ENCODE measurements at places on chromosomes 2 and 18. TPM values are rescaled to one million over a fixed set of nuclear protein-coding genes. Genes with fewer than 3 reads are reported as not detected.
A peak's percentile ranks its signal among the peaks of the same experiment; 100 is the strongest.

DNA sequence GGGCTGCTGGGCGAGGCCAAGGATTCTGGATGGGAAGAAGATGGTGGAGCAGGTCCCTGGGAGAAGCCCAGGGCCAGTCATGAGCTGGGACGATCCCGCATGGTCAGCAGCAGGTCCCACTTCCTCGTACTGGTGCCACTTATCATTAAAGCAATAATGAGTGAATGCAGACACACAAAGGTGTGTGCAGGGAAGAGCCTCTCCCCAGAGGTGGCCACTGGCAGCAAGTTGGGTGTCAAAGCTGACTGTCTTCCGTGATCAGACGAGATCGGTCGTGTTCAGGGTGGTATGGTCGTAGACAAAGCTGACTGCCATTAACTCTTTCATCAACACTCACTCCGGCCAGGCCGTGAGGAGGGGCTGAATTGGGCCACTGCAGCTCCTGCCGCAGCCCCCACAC is 10.3 kb upstream of the ARHGEF4 start:
- no peak for DNase-seq

GRCh38 chr18:75421656-75422055 is 5.8 kb downstream of the SMIM21 start:
- DNase-seq = no peak

- no peak for DNase-seq
These were observed 556.1 kb downstream of the CMPK2 start for GRCh38 chr2:6309415-6310255.

DNA sequence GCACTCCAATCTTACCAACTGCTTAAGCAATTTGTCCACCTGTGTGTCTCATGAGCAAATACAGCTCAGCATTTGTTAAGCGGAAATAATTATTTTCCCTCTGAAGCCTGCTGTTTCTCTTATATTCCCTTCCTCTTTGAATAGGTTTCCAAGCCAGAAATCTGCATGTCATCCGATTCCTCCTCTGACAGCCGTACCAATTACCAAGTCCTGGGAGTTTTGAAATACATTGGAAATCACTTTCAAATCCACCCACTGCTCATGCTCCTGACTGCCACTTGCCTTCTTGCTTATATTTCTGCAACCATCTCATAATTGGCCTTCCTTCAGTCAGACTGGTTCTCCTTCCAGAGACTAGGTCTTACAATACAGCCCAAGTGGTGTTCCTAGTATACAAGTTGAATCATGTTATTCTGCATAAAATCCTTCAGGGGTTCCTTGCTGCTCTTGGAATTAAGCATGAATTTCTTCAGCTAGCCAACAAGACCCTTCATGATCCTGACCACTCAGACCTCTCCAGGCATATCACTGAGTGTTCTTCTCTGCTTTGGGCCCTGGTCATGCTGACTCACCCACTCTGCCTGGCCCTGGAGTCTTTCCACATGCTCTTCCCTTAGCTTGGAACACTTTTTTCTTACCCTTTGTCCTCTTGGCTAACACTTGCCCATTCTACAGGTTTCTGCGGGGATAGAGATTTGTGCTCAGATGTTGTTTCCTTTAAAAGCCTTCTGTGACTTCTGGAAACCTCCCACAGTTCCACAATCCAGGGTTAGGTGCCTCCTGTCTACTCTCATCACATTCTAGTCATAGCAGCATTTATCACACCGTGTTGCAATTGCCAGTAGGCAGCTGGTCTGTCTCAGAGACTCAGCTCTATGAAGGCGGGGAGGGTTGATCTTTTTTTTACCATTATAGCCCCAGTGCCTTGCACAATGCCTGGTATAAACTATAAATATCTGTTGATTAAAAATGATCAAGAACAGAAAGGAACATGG is 157.6 kb downstream of the ARL6IP6 start:
- no peak for DNase-seq

- DNase-seq = no peak
These were observed 172.8 kb downstream of the MGAT5 start for GRCh38 chr2:134426721-134427120.

DNA sequence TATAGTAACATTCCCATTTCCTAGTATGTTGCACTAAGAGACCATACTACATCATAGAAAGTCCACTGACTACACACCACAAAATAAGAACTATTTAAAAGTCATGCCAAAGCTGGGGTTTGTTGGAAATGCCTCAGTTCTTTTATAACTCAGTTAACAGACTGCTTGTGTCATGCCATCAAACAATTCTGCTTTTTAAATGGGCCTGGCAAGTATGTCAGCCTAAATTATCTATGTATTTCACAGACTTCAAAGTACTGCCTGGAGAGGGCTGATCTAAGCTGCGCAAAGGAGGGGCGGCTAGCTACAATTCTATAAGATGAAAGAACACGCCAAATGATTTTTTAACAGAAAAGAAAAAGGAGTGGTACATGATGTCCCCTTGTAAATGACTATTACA is 49.6 kb downstream of the FARSB start:
- no peak for DNase-seq

DNA sequence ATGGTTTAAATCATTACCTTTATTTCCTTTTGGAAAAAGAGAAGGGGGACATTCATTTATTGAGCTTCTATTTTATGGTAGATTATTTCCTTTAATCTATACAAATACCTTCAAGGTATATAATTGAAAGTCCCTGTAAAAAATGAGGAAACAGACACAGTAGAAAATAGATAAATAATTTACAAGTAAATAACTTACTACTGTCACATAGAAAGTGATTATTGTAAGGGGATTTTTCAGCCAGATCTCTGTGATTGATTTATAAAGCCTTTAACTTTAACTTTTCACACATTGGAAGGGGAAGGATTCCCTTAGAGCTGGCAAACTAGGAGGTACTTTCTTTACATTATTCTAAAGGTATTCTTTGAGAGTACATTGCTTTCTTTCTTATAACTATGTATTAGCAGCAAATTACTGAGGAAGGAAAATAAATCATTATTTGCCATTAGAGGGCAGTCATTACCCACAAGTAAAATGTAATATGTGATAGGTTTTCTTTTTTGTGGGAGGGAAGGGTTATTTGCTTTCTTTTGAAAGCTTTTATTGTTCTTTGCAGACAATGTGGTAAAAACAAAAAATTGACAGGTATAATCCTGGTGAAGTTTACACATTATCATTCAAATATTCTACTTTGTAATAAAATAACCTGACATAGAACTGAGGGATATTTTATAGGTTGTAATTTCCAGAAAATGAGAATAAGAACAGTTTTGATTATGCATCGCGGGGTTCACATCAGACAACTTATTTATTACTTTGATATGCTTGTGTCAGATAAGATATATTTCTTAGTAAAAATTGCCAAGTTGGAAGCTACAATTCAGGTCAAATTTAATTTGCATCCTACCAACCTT is 24.8 kb upstream of the RPE start:
- peak; percentile 33 for DNase-seq

- no peak for DNase-seq
These were observed 41.2 kb downstream of the CHRNA1 start for GRCh38 chr2:174722942-174723592.

GRCh38 chr2:168640039-168640438 is 162.4 kb upstream of the NOSTRIN start:
- no peak for DNase-seq

GRCh38 chr2:120566331-120567035 is 169.2 kb upstream of the GLI2 start:
- DNase-seq = peak; percentile 92

DNA sequence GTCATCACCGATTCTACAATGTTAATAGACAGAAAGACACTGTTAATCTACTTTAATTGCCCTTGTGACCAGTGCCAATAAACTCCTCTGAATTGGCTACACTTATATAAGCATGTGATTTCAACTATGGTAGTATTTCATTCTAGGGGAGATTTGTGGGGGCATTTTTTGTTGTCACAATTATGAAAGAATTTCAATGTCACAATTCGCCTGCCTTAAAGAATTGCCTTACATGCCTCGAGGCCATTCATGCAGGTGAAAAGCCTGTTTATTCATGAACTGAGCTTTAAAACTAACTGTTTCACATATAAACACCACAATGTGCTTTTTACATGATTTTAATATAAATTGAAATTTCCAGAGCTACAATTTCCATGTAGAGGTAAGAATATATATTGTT is 162.8 kb downstream of the GCA start:
- peak; percentile 8 for DNase-seq

DNA sequence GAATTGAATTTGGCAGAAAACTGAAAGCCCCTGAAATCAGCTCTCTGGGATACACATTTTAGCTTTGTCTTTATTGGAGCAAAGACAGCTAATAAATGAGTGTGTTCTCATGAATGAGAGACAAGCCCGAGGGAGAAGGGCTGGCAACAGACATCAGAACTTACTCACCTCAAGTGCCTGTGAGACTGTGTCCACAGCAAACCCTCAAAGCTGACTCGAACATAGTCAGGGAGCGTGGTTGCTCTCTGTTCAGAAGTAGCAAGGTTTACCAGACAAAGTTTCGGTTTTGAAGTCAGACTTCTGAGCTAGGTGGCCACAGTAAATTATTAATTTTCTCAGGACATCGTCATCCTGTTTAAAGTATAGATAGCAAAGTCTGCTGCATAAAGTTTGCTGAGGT is 207.9 kb downstream of the CMPK2 start:
- no peak for DNase-seq

DNA sequence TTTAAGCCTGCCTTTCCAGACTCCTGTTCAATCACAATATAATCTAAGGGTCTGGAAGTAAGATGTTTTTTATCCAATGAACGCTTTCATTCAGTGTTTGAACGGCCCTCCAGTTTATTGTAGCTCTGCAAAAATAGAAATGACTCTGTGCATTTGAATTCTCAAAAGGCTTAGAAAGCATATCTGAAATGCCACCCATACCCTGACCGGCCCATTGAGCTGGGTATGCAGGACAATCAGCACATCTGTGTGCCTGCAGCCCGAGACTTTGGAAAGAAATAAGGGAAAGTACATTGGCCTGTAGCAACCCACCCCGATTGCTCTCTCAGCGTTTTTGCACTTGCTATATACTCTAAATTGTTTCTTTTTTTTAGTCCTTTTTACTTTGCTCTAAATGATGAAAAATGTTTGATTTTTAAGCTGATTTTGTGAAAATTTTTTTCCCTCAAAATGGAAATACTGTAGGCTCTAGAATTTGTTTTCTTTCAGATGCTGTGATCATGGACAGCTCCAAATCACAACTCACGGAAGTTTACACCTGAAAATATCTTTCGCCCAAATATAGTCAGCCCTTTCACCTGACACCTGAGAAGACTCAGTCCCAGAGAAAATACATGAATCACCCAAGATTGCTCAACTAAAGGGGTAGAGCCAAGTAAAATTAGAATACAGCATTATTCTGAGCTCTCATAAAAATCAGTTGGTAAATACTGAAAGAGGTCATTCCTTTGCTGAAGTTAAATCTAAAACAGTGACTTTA is 194.5 kb upstream of the SIX3 start:
- DNase-seq = no peak

- DNase-seq = no peak
These were observed 331.3 kb upstream of the CNTNAP5 start for GRCh38 chr2:123693836-123694235.

- peak; percentile 39 for DNase-seq
These were observed 48.5 kb upstream of the DTNA start for GRCh38 chr18:34661464-34662087.

DNA sequence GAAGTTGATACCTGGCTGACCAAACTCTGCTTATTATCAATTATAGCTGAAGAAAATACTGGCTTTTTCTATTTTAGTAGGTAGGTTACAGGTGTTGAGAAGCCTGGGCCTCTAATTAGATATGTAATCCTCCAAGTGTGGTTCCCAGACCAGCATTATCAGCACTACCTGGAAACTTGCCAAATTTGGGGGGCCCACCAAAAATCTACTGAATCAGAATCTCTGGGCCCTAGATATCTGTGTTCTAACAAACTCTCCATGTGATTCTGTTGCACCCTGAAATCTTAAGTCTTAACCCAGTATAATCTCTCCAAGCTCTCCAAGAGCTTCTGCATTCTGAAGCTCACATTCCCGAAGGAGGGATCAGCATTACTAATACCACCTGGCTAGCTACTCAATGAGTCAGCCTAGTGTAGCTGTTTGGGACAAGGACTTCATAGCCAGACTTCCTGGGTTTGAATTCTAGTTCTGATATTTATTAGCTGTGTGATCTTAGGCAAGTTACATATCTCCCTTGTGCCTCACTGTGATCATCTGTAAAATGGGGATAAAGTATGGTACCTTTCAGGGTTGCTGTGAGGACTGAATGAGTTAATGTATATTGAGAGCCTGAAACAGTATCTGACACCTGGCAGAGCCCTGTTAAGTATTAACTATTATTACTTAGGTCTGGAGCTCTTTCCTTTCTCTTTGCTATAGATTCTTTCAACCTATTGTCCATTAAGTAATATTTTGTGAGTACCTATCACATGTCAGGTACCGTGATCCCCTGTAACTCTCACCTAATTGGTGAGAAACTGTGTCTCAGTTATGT is 94.1 kb upstream of the CD302 start:
- DNase-seq = peak; percentile 21

GRCh38 chr2:166104773-166105172 is 23.0 kb downstream of the SCN1A start:
- no peak for DNase-seq

GRCh38 chr18:36655074-36655473 is 173.7 kb downstream of the TPGS2 start:
- no peak for DNase-seq

- no peak for DNase-seq
These were observed 7.7 kb downstream of the HOXD3 start for GRCh38 chr2:176164611-176165369.

- no peak for DNase-seq
These were observed 209.1 kb downstream of the CMPK2 start for GRCh38 chr2:6656633-6657032.

GRCh38 chr2:173109253-173110188 is 33.9 kb downstream of the MAP3K20 start:
- DNase-seq = peak; percentile 56

- no peak for DNase-seq
These were observed 91.5 kb downstream of the MYCN start for GRCh38 chr2:16031848-16032159.

GRCh38 chr2:36351736-36352349 is 3.7 kb upstream of the CRIM1 start:
- DNase-seq = peak; percentile 44

Gene GPR75
- total RNA-seq = not detected

Gene ZNF513
- 12.3 TPM for total RNA-seq

Gene PIAS2
- 2.2 TPM for total RNA-seq

Gene ECEL1
- total RNA-seq = 1.0 TPM

Gene PPIG
- total RNA-seq = 21.1 TPM

Gene UNC80
- not detected for total RNA-seq

Gene SALL3
- not detected for total RNA-seq

Gene SLC4A5
- 0.84 TPM for total RNA-seq

Gene GREB1
- total RNA-seq = 0.91 TPM

Gene TSPYL6
- not detected for total RNA-seq

Gene LRRTM1
- total RNA-seq = not detected

Gene TEKT4
- total RNA-seq = not detected

Data from Caki2 (cell line).